ENCODE measurements at places on chromosomes 3 and 15.

DNA sequence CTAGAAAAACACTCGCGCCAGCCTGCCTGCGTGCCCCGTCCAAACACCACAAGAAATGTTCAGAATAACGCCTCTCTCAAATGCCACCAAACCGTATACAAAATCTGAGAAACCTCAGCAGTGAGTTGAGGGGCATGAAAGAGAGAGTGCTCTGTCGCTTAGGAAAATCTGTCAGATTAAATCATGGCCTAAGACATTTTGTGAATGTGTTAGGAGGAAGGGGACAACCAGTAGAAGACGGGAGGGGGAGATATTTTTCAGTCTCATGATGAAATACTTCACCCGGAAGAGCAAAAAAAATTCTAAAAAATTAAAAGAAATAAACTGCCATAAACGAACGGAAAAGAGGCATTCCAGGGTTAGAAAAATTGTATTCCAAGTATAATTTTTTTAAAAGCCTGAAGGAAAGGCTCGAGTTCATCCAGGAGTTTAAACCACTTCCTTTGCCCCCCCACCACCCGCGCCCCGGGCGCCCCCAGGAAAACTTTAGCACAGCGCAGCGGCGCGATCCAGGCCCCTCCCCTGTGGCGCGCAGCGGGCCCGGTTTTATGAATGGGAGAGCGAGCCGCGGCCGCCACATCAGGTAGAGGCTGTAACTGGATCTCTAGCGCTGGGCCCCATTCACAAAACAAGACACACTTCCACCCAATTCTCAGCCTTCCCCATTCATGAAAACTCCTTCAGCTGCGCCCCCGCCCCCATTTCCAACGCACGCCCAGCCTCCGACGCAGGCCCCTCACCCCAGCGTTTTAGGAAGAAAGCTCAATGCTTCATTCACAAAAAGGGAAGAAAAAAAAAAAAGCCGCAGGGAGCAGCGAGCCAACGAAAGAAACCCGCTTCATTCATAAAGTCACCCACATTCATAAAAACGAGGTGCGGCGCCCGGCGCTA is 1.4 kb downstream of the ETV5 start:
- no peak for DNase-seq

GRCh38 chr3:189273736-189274135 is 102.0 kb downstream of the TPRG1 start:
- DNase-seq, result no peak

GRCh38 chr3:157122832-157123427 is 37.0 kb downstream of the CCNL1 start:
- no peak for DNase-seq

GRCh38 chr3:192365571-192365970 is 361.8 kb downstream of the FGF12 start:
- no peak for DNase-seq

- no peak for DNase-seq
These were observed 1055.7 kb downstream of the NAALADL2 start for GRCh38 chr3:175914785-175915184.

- no peak for DNase-seq
These were observed 22.6 kb upstream of the C3orf70 start for GRCh38 chr3:185175370-185175987.

GRCh38 chr3:157794771-157795170 is 291.6 kb upstream of the VEPH1 start:
- DNase-seq, result no peak

- no peak for DNase-seq
These were observed 15.0 kb downstream of the LZTFL1 start for GRCh38 chr3:45826908-45827307.
